Natural killer cell (primary cell): ENCODE measurements at places on chromosomes 12 and 14. TPM values are rescaled to one million over a fixed set of nuclear protein-coding genes. Genes with fewer than 3 reads are reported as not detected.
A peak's percentile ranks its signal among the peaks of the same experiment; 100 is the strongest.

- H3K36me3 ChIP-seq: no peaks in the 10 kb centered on the region
- no peak overlapping the region for H3K4me3 ChIP-seq
- no peak overlapping the region for H3K27ac ChIP-seq
- DNase-seq: no peak
Observed at GRCh38 chr12:68115281-68115680, 44.3 kb downstream of the IFNG start.

GRCh38 chr12:14769466-14769968 is 33.8 kb downstream of the WBP11 start:
- H3K4me3 ChIP-seq: peak overlapping the region; percentile 70
- DNase-seq: no peak
- peaks cover 6% of the 10 kb centered on the region for H3K36me3 ChIP-seq
- peak overlapping the region; percentile 93 for H3K27ac ChIP-seq
- H3K27me3 ChIP-seq: no peaks in the 10 kb centered on the region

Gene PRR13
- total RNA-seq: 214 TPM

Gene LMNTD1
- not detected for total RNA-seq

GRCh38 chr12:110776410-110776809 is 33.7 kb upstream of the PPP1CC start:
- H3K27ac ChIP-seq: no peak overlapping the region
- no peak overlapping the region for H3K4me3 ChIP-seq
- no peaks in the 10 kb centered on the region for H3K4me1 ChIP-seq

GRCh38 chr14:81157431-81157830 is 63.3 kb downstream of the GTF2A1 start:
- H3K27ac ChIP-seq: no peak overlapping the region
- no peaks in the 10 kb centered on the region for H3K4me1 ChIP-seq
- H3K36me3 ChIP-seq: no peaks in the 10 kb centered on the region

Gene ACRBP
- 12.2 TPM for total RNA-seq

DNA sequence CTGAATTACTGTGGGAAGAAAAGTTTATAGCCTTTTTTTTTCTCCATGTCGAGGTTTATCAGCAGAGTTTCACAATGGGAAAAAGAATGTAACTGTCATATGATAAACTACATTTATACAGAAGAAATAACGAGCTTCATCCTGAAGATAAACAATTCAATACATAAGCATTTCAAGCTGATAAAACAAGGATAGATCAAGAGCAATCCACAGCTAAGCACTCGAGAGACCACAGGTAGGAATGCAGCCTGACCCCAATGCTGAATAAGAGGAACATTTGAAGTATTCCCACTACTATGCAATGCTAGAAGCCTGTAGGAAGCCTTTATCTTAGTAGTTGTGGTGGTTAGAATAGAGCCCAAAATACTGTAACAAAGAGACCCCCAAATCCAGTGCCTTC is 32.6 kb upstream of the DAAM1 start:
- no peaks in the 10 kb centered on the region for H3K36me3 ChIP-seq
- H3K27me3 ChIP-seq: no peaks in the 10 kb centered on the region
- no peak for DNase-seq
- H3K4me1 ChIP-seq: no peaks in the 10 kb centered on the region
- H3K4me3 ChIP-seq: no peak overlapping the region

- H3K36me3 ChIP-seq: no peaks in the 10 kb centered on the region
- peak overlapping the region; percentile 86 for H3K27ac ChIP-seq
- H3K27me3 ChIP-seq: no peaks in the 10 kb centered on the region
- no peak overlapping the region for H3K4me3 ChIP-seq
- DNase-seq: no peak
Observed at GRCh38 chr14:101875727-101876554, 88.4 kb upstream of the DYNC1H1 start.

DNA sequence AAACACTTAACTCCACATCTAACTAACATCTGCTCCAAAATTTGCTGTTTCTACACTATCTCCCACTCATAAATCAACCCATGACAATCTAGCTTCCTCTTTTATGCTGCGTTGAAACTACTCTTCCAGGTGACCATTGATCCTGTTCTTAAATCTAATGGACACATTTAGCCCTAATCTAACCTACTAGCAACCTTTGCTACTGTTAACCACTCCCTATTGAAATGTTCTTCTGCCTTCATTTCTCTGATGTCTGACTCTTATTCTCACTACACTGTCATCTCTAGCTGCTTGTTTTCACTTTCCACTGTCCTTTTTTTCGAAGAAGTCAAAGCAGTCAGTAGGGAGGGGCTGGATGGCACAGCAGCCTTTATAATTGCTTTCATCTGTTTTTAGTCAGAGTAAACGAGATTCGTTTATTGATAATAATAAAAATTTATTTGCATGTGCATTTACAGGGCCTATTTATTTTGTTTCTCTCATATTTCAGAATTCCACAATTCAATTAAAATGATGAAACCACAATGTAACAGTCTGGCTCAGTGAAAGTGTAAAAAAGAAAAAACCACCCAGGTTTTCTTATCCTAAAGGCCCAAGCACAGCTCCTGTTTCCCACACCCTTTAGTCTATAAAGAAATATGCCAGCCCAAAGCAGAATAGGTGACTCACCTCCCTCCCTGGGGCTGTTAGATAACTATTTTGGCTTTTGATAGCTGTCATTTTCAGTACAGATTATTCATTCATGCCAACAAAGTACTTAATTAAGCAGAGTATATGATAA is 44.9 kb downstream of the ATP2B1 start:
- no peaks in the 10 kb centered on the region for H3K4me1 ChIP-seq
- peaks cover 3% of the 10 kb centered on the region for H3K36me3 ChIP-seq
- no peaks in the 10 kb centered on the region for H3K27me3 ChIP-seq

Gene CLEC4C
- not detected for total RNA-seq

- no peaks in the 10 kb centered on the region for H3K27me3 ChIP-seq
- H3K4me3 ChIP-seq: no peak overlapping the region
- no peaks in the 10 kb centered on the region for H3K36me3 ChIP-seq
- peaks cover 6% of the 10 kb centered on the region for H3K4me1 ChIP-seq
- no peak overlapping the region for H3K27ac ChIP-seq
Observed at GRCh38 chr14:72664651-72665050, 229.2 kb downstream of the DPF3 start.

DNA sequence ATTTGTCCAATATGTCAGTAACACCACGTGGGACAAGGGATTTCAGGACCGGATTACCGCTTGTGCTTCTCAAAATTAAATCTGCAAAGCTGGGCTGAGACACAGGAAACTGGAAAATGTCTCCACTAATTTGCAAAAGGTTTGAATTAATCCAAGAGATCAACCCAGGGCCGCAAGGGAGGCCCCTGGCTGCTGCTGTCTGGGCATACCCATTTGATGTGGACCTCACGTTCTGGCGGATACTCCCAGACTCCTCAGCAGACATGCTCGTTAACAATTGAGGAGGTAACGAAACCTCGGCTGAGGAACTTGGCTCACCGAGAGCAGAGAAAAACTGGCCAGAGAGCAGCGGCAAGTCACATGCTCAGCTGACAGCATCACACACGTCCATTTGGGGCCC is 180.6 kb downstream of the SLC15A4 start:
- H3K4me1 ChIP-seq: peaks cover 6% of the 10 kb centered on the region
- H3K36me3 ChIP-seq: no peaks in the 10 kb centered on the region
- DNase-seq: no peak
- H3K27ac ChIP-seq: no peak overlapping the region
- H3K27me3 ChIP-seq: no peaks in the 10 kb centered on the region

Gene MDM1
- total RNA-seq: 26.5 TPM

DNA sequence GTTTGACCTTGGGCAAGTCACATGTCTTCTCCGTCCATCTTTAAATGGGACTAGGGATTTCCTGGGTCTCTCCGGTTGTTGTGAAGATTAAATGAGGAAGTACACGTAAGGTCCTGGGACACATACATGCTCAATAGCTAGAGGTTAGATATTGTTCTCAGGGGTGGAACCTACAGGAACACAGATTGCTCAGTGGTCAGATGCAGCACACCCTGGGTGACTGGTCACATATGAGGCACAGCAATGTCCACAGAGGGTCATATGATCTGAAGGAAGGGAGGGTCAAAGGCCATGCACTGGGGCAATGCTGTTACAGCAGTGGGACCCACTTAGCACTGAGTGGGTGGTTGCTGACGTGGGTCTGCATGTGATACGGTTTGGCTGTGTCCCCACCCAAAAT is 11.4 kb upstream of the SLC8B1 start:
- no peak overlapping the region for H3K27ac ChIP-seq
- no peak overlapping the region for H3K4me3 ChIP-seq
- DNase-seq: no peak
- no peaks in the 10 kb centered on the region for H3K36me3 ChIP-seq

DNA sequence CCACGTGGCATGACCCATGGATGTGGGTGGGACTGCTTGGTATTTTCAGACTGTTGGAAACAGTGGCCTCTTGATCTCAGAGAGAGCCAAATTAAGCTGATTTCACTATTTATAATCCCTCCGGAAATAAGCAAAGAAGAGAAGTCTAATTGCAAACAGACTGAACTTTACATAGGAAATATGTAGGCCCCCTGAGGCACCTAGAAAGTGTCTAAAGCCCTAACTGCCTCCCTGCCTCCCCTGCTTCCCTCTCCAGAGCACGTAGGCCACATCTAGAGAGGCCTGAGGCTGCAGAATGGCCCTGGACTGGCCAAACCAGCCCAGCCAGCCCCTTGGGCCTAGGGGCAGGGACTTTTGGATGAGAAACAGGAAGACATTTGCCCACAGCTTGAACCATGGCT is 123.8 kb downstream of the ZFP36L1 start:
- no peak for DNase-seq
- peaks cover 5% of the 10 kb centered on the region for H3K4me1 ChIP-seq

Gene RTN1
- total RNA-seq: 1.9 TPM

GRCh38 chr14:41609704-41610183 is 3.1 kb downstream of the LRFN5 start:
- H3K27me3 ChIP-seq: peaks cover 30% of the 10 kb centered on the region
- no peak for DNase-seq
- H3K36me3 ChIP-seq: no peaks in the 10 kb centered on the region
- no peaks in the 10 kb centered on the region for H3K4me1 ChIP-seq
- no peak overlapping the region for H3K4me3 ChIP-seq
- H3K27ac ChIP-seq: no peak overlapping the region

DNA sequence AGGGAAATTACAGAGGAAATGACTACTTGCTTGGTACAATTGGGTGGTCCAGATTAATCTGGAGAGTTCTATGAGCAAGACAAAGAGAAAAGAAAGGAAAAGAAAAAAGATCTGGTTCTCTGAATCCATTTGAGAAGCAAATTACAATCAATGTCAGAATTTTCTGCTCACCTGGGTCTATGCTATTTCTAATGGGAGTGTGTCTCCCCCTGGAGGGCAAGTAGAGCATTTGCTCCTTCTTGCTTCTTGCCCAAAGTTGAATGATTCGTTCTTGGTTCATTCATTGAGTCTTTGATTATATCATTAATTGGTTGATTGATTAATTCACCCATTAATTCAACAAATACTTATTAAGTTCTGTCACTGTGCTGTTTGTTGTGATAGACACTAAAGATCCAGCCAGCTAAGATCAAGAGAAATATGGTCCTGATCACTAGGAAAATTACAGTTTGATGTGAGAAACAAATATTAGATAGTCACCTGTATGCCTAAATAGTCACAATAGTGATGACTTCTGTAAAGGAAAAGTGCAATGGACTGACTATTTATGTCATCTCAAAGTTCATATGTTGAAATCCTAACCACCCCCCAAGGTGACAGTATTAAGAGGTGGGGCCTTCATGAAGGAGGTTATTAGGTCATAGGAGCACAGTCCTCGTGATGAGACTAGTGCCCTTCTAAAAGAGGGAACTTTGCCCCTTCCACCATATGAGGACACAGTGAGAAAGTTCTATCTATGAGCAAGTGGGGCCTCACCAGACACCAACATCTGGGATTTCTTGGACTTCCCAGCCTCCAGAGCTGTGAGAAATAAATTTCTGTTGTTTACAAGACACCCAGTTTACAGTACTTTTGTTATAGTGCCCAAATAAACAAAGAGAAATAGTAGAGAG is 8.0 kb upstream of the ASB8 start:
- no peak overlapping the region for H3K27ac ChIP-seq
- no peak overlapping the region for H3K4me3 ChIP-seq
- no peaks in the 10 kb centered on the region for H3K36me3 ChIP-seq
- H3K27me3 ChIP-seq: no peaks in the 10 kb centered on the region

DNA sequence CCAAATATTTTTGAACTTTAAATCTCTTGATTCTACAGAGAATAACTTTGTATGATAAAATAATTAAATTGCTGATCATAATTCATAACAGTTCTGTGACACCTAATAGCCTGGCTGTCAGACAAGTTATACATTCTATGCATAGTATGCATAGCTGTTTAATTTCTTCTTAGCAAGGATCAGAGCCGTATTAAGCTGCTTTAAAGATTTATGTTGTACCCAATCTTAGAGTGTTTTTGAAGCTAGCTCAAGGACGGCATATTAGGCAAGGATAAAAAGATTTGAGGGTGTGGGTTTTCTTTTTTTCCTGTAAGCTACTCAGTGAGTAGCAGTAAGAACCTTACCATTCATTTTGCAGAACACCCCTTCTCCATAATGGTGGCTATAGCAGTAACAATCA is 45.9 kb downstream of the SLC17A8 start:
- H3K4me3 ChIP-seq: no peak overlapping the region
- H3K27me3 ChIP-seq: no peaks in the 10 kb centered on the region
- H3K4me1 ChIP-seq: no peaks in the 10 kb centered on the region
- no peaks in the 10 kb centered on the region for H3K36me3 ChIP-seq
- DNase-seq: no peak
- no peak overlapping the region for H3K27ac ChIP-seq

- H3K4me1 ChIP-seq: peaks cover 72% of the 10 kb centered on the region
- H3K27me3 ChIP-seq: no peaks in the 10 kb centered on the region
- DNase-seq: no peak
- no peak overlapping the region for H3K4me3 ChIP-seq
- H3K36me3 ChIP-seq: no peaks in the 10 kb centered on the region
Observed at GRCh38 chr12:101824831-101825230, 5.9 kb downstream of the GNPTAB start.

GRCh38 chr12:45743247-45743646 is 13.7 kb downstream of the ARID2 start:
- DNase-seq: no peak
- H3K4me3 ChIP-seq: no peak overlapping the region
- no peaks in the 10 kb centered on the region for H3K36me3 ChIP-seq

Gene KIF26A
- total RNA-seq: not detected

Gene B4GALNT1
- 0.59 TPM for total RNA-seq

Gene RBM25
- total RNA-seq: 185 TPM

GRCh38 chr12:126974779-126975178 is 1292.2 kb upstream of the TMEM132C start:
- H3K4me3 ChIP-seq: no peak overlapping the region
- DNase-seq: no peak
- H3K36me3 ChIP-seq: no peaks in the 10 kb centered on the region
